Fibroblast of gingiva (primary cell): ENCODE measurements at places on chromosomes 7 and 10.

- no peak for DNase-seq
Observed at GRCh38 chr7:22115689-22116088, 170.0 kb upstream of the CDCA7L start.

DNA sequence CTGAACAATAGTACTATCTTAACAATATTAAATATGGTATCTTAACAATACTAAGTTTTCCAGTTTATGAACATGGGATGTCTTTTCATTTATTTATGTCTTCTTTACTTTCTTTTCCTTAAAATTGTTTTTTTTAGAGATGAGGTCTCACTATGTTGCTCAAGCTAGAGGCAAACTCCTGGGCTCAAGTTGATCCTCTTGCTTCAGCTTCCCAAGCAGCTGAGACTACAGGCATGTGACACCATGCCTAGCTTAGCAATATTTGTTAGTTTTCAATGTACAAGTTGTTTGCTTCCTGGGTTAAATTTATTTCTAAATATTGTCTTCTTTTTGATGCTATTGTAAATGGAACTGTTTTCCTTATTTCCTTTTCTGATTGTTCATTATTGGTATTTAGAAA lies 16.9 kb downstream of the CDH23 start:
- DNase-seq: no peak

- DNase-seq: peak; percentile 42
Observed at GRCh38 chr10:109933984-109934565, 10.8 kb upstream of the XPNPEP1 start.

DNA sequence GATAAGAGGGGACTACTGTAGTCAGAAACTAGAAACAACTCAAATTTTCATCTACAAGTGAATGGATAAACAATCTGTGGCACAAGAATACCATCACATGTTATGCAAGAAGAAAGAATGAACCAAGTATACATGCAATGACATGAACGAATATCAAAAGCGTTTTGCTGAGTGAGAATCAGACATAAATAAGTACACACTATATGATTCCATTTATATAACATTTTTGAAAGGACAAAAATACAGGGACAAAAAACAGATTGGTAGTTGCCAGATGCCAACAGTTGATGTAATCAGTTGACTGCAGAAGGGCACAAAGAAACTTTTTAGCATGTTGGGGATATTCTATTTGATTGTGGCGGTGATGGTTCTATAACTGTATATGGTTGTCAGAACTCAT lies 33.6 kb downstream of the CTNNA3 start:
- no peak for DNase-seq

DNA sequence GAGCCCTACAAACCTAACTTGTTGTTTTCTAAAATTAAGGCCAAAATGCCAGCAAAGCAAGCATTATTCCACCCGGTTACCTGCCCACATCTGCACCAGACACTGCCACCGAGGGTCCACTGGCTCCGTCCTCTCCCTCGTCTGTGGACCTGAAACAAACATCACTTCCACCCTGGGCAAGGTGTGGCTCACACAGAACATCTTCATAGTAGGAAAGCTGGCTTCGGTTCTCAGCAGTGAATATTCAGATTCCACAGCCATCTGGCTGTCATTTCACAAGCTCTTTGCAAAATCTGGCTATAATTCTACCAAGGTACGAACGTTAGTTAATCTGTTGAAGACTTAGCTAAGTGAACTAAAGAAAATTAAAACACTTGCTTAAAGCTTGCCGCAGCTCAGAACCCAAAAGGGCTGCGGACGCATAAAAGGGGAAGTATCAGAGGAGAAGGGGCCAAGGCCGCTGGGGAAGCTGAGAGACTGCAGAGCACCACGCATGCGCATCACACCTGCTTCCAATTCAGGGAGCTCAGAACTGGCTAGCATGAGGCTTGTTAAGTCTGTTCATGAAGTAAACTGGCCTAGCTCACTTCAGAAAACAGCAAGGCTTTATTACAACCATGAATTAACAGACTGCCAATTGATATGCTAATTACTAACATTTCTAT lies 46.1 kb downstream of the PTPRN2 start:
- no peak for DNase-seq

GRCh38 chr10:8752146-8752843 lies 697.8 kb downstream of the GATA3 start:
- no peak for DNase-seq

- DNase-seq: no peak
Observed at GRCh38 chr7:158738841-158739240, 34.2 kb upstream of the NCAPG2 start.

- no peak for DNase-seq
Observed at GRCh38 chr7:142882338-142882678, 3.2 kb downstream of the TRPV6 start.

- DNase-seq: no peak
Observed at GRCh38 chr10:29698773-29699490, 64.2 kb upstream of the SVIL start.
